Stomach (tissue), 19 donors: ENCODE measurements at places on chromosomes 7 and 10. TPM values are rescaled to one million over a fixed set of nuclear protein-coding genes. Genes with fewer than 3 reads are reported as not detected.

Gene FAM13C
- 2.2 TPM for polyA plus RNA-seq

Gene NPC1L1
- polyA plus RNA-seq, result not detected

Gene MRLN
- polyA plus RNA-seq, result 5.0 TPM

Gene CXCL12
- polyA plus RNA-seq, result 11.6 TPM

Gene HECW1
- not detected for polyA plus RNA-seq

Gene LLCFC1
- polyA plus RNA-seq, result not detected

Gene CYP3A5
- polyA plus RNA-seq, result 44.5 TPM

Gene ACBD7
- not detected for polyA plus RNA-seq

Gene USP54
- 17.3 TPM for polyA plus RNA-seq

Gene VWDE
- not detected for polyA plus RNA-seq

Gene EPO
- not detected for polyA plus RNA-seq

Gene HOXA5
- 12.8 TPM for polyA plus RNA-seq

Gene CCDC126
- polyA plus RNA-seq, result 2.8 TPM

Gene GATA3
- 0.18 TPM for polyA plus RNA-seq

Gene ZPBP
- polyA plus RNA-seq, result not detected

Gene PPIF
- polyA plus RNA-seq, result 27.5 TPM

Gene UCN3
- 0.25 TPM for polyA plus RNA-seq

Gene FAM25G
- polyA plus RNA-seq, result not detected
